Urothelium cell line (cell line): ENCODE measurements at places on chromosomes 7 and 10.
A peak's percentile ranks its signal among the peaks of the same experiment; 100 is the strongest.

DNA sequence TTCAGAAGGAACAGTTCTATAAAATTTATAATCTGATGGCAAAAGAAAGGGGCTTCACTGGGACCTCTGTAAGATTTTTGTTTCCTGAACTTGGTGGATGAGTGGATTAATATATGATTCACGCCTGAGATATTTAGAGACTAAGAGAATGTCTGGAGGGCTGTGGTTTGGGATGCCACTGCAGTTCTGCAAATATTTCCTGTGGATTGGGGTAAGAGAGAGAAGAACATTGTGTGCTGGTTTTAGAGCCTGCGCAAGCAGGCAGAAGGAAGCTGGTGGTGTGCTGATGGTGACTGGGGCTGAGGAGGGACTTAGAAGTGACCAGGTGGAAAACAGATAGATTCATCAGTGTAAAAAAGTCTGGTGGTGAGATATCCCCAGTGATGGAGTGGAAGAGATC is 87.0 kb downstream of the SUGCT start:
- peak; percentile 85 for DNase-seq

DNA sequence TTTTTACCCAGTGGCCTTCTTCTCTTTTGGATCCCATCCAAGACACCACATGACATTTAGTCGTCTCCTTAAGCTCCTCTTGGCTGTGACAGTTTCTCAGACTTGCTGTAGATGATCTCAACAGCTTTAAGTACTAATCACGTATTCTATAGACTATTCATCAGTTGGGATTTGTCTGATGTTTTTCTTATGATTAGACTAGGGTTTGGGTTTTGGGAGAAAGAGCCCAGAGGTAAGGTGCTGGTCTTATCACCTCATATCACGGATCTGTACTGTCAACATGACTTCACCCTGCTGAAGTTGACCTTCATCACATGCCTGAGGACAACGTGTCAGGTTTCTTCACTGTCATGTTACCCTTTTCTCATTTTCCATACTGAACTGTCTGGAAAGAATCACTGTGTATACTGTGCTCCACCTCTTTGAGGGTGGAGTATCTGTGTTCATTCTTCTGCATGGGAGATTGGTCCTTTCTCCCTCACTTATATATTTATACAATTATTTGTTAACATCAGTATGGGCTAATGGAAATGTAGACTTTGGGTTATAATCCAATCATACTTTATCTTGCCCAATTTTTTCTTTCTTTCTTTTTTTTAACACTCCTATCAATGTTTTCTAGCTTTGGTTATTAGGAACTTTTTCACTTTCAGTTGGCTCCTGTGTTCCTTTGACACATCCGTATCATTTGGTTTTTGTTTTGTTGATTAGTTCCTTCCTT is 6.4 kb upstream of the HKDC1 start:
- DNase-seq = no peak

DNA sequence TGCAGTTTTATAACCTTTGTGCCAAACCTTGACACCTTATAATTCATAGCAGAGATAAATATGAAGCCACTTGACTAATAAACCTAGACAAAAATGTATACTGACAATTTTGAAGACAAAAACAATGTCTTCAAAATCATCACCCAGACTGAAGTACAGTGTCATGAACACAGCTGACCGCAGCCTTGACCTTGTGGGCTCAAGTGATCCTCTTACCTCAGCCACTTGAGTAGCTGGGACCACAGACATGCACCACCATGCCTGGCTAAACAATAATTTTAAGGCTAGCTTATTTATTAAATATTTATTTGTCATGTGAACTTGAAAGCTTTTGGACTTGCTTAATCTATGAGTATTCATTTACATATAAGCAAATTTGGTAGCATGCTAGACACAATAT is 24.3 kb downstream of the IL6 start:
- DNase-seq = no peak

DNA sequence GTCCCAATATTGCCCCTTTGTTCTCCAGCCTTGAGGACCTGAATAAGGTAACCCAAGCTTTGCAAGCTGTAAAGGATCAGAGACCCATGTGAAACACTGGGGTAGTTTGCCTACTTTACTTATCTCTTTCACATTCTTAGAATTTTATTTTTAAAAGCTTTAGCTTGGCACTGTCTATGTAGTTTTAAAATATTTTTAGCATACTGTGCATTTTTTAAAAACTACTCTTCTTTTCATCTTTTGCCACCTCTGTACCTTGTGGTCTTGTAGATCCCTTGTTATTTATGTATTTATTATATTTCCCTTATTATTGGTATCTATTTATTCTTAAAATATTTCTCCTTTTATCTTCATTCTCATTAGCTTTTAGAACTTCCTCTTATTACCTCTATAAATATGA is 12.0 kb upstream of the PTPRZ1 start:
- no peak for DNase-seq

DNA sequence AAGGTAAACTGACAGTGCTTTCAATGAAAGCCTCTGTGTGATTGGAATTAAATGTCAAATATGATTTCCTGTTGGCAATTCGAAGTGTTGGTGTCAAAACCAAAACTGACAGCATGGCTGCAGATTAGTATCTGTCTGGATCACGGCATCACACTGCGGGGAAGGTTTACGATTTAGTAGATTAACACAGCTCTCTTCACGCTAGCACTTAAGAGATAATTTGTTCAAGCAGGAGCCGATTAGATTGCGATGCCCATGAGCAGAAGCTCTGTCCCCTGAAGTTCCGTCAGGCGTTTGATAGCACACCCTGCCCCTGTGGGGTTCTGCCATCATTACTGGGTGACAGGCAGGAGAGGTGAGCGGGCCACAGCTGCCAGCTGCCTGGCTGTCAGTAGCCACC is 279.5 kb upstream of the AUTS2 start:
- no peak for DNase-seq

DNA sequence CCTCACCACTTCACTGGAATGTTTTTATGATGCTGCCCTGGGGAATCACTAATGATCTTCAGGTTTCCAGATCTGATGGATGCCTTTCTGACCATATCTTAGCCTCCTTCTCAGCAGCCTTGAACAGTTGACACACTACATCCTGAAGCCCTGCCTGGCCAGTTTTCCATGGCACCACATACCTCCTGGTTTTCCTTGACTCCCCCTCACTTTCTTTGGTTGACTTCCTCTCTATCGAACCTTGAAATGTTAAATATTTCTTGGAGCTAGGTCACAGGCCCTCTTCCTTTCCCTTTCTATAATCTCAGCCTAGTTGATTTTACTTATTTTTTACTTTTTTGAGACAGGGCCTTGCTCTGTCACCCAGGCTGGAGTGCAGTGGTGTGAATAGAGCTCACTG is 108.8 kb upstream of the CDK1 start:
- DNase-seq = no peak

DNA sequence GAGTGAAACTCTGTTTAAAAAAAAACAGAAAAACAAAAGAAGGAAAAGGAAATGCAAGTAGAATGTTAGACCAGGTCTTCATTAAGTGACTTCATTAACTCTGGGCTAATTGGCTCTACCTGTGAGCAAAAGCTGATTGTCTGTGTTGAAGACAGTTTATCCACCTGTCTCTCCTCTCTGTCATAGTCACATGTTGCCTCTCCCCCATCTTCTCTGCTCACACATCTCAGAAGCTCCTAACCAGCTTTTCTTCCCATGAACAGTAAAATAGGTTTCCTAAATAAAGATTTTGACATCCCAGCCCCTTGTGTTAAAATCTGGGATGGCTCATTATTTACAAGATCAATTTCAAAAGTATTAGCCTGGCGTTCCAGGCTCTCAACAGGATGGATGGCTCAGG is 222.7 kb downstream of the CACNB2 start:
- DNase-seq = no peak

GRCh38 chr7:159020987-159021386 is 123.7 kb downstream of the VIPR2 start:
- no peak for DNase-seq

- DNase-seq = no peak
Measured at GRCh38 chr7:150753239-150753638, 16.0 kb downstream of the GIMAP5 start.

DNA sequence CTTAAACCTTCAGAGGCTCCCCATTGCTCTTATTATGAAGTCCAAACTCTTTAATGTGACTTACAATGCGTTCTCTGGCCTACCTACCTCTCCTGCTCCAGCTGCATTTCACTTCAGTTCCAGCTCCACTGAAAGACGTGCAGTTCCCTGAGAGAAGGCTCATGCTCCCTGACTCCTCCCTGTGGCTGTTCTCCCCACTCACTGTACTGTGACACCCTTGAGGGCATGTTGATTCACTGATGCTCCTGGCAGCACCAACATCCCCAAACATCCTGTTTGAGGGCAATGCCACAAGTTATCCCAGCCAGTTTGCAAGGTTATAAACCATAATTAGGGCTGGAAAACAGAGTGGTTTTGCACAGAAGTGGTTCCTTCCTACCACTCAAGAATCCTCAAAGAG is 111.2 kb downstream of the LSM5 start:
- no peak for DNase-seq

GRCh38 chr7:122046402-122046801 is 97.6 kb downstream of the AASS start:
- no peak for DNase-seq

GRCh38 chr7:48528646-48529045 is 357.4 kb downstream of the ABCA13 start:
- no peak for DNase-seq

GRCh38 chr10:126640401-126640800 is 30.1 kb downstream of the C10orf90 start:
- no peak for DNase-seq

DNA sequence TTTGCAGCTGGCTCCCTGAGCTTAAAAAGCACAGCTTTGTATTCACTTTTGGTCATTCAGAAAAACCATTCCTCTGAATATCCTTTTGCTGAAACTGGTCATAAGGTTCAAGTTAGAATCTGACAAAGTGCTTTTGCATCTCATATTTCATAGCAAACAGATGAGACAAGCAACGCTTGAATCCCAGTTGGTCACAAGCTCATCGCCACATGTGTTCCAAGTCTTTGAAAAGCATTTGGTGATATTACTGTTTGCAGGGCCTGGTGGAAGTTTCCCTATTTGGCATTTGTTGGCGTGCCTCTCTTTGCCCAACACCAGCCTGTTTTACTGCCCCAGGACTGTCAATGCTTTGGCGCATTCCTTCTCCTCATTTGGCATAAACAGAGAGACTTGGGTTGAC is 10.3 kb downstream of the TACC2 start:
- DNase-seq = no peak

DNA sequence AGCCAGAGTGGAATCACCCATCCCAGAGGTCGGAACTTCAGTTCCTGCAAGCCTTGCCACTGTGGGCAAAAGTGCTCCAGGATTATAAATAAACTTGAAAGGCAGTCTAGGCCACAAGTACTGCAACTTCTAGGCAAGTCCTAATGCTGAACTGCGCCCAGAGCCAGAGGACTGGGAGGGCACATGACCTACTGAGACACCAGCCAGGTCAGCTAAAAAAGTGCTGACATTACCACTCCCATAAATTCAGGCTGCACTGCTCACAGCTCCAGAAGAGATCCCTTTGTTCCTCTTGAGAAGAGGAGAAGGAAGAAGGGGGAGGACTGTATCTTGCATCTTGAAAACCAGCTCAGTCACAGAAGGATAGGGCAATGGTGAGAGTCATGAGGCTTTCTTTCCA is 1084.1 kb upstream of the PHF14 start:
- no peak for DNase-seq

DNA sequence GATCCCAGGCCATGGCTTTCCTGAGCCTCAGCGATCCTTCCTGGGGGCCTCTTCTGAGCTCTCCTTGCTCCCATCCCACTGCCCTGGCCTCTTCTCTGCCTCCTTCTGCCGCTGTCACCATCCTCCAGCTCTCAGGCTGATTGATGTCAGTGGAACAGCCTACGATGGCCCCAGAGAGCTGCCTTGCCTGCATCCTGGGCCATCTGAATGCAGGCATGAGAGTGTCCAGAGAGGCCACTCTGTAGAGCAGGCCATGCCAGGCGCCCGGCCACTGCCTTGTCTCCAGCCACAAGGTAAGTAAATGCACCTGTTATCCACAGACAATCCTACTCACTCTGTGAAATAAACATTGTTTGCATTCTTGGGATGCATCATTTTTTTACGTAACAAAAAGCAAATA is 171.4 kb upstream of the PPP2R2D start:
- DNase-seq = no peak

DNA sequence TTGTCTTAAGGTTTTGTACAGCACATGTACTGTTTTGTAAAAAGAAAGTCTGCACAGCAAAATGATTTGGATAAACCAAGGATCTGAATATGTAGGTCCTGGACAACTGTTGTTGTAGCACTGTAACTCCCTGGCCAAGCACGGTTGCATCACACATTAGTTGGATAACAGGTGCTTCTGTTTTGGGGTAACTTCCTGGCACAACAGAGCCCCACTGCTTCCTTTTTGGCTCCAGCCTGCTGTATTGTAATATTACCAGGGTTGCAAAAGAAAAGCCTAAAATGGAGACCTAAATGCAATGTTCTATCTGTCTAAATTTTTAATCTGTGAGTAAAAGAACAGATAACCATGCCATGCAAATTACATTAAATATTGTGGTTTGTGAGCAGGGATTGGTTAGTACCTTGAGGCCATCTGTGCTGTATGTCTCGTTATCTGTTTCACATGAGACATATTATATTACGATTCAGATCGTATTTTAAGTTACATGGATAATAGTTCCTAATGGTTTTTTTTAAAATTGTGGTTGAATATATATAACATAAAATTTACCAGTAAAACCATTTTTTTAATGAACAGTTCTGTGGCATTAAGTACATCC is 27.5 kb upstream of the WAC start:
- DNase-seq = no peak

DNA sequence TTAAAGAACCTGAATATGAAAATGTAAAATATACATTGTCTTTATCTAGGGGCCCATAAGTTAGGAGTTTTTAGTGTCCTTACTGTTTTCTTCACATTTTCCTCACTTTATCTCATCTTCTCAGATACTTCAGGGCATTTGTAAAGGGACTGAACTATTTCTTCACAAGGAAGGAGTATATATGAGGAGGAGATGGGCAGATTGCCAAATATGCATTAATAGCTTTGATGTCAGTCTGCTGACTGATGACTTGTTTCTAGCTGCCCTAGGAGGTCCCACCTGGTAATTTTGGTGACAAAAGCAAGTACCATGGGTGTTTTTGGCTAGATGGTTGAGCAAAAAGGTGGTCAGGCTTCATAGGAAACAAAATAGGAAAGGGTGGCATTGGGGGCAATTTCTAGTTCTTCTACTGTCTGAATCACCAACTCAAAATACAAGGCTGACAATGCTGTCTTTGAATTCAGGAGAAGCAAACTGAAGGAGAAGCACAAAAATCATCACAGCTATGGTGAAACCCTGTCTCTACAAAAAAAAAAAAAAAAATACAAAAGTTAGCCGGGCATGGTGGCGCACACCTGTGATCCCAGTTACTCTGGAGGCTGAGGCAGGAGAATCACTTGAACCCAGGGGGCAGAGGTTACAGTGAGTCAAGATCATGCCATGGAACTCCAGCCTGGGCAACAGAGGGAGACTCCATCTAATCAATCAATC is 10.4 kb upstream of the STRIP2 start:
- no peak for DNase-seq

DNA sequence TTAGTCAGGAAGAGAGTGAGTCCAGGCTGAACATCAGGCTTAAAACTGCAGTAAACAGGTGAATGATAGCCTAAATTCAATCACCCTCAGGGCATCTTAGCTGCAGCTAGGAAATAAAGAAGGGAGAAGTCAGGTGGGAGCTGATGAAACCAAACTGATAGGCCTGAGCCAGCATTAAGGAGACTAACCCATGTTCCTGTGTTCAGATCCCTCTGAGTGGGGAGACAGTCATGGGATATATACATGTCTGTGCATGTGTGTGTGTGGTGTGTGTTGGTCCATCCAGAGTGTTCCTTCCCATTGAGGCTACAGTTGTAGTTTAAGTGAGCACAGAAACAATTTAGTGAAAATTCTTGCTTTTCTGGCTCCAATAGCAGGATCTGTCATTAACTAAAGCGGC is 480.9 kb downstream of the PHTF2 start:
- no peak for DNase-seq
